ENCODE measurements at places on chromosomes 12 and 14. TPM values are rescaled to one million over a fixed set of nuclear protein-coding genes. Genes with fewer than 3 reads are reported as not detected.

Gene ANG
- 1.3 TPM for total RNA-seq

Gene C12orf50
- total RNA-seq = not detected

GRCh38 chr12:58034712-58035111 is 93.3 kb downstream of the ATP23 start:
- no peaks in the 10 kb centered on the region for H3K36me3 ChIP-seq
- no peak overlapping the region for H3K4me3 ChIP-seq
- no peaks in the 10 kb centered on the region for H3K4me1 ChIP-seq
- peaks cover 4% of the 10 kb centered on the region for H3K27me3 ChIP-seq
- no peak for DNase-seq

GRCh38 chr12:18819484-18819883 is 81.6 kb downstream of the CAPZA3 start:
- no peak for DNase-seq
- H3K27ac ChIP-seq = no peak overlapping the region
- H3K4me3 ChIP-seq = no peak overlapping the region
- H3K27me3 ChIP-seq = no peaks in the 10 kb centered on the region

GRCh38 chr14:60294411-60295069 is 45.5 kb downstream of the PPM1A start:
- peaks cover 2% of the 10 kb centered on the region for H3K4me1 ChIP-seq
- H3K36me3 ChIP-seq = peaks cover 11% of the 10 kb centered on the region
- H3K4me3 ChIP-seq = no peak overlapping the region
- no peaks in the 10 kb centered on the region for H3K27me3 ChIP-seq
- no peak overlapping the region for H3K27ac ChIP-seq

GRCh38 chr12:41514907-41515306 is 326.8 kb downstream of the PDZRN4 start:
- H3K27ac ChIP-seq = no peak overlapping the region
- no peaks in the 10 kb centered on the region for H3K4me1 ChIP-seq
- DNase-seq = no peak

DNA sequence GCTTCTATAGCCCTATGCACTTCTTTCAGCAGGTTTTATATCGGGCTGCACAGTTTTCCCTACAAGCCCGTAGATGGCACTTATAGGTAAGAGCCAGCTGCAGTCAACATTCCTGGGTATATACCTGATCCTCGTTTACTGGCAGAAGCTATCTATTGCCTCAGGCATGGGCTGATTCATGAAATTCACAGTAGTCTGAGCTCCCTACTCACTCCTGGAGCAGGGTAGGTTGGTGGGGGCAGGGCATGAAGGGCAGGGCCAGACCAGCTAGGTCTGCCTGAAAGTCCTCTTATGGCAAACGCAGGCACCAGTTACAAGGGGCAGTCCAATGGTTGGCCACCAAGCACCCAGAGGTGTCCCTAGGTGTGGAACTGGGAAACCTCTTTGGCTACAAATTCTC is 345.8 kb downstream of the RPS29 start:
- no peak overlapping the region for H3K4me3 ChIP-seq
- no peaks in the 10 kb centered on the region for H3K36me3 ChIP-seq
- H3K27me3 ChIP-seq = peaks cover 14% of the 10 kb centered on the region
- no peaks in the 10 kb centered on the region for H3K4me1 ChIP-seq
- no peak for DNase-seq
- no peak overlapping the region for H3K27ac ChIP-seq

Gene POTEG
- total RNA-seq = not detected

GRCh38 chr12:59370933-59371332 is 224.9 kb upstream of the SLC16A7 start:
- H3K4me1 ChIP-seq = no peaks in the 10 kb centered on the region
- peaks cover 9% of the 10 kb centered on the region for H3K27me3 ChIP-seq
- no peak overlapping the region for H3K27ac ChIP-seq
- no peaks in the 10 kb centered on the region for H3K36me3 ChIP-seq
- no peak overlapping the region for H3K4me3 ChIP-seq
- DNase-seq = no peak

DNA sequence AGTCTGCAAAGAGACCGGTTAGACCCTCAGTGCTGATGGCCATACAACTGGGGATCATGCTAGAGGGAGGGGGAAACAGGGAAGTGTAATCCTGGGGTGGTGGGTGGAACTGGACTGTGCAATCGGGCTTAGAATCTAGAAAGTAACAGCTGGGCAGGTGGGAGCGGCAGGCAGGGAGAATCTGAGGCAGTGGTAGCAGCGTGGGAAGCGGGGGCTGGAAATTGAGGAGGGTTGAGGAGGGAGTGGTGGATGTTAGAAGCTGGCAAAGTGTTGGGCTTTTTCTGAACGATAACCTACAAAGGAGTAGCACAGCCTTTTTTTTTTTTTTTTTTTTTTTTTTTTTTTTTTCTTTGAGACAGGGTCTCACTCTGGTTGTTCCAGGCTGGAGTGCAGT is 3.1 kb upstream of the IGFBP6 start:
- DNase-seq = no peak
- peaks cover 27% of the 10 kb centered on the region for H3K4me1 ChIP-seq
- no peak overlapping the region for H3K27ac ChIP-seq
- no peak overlapping the region for H3K4me3 ChIP-seq
- no peaks in the 10 kb centered on the region for H3K36me3 ChIP-seq

DNA sequence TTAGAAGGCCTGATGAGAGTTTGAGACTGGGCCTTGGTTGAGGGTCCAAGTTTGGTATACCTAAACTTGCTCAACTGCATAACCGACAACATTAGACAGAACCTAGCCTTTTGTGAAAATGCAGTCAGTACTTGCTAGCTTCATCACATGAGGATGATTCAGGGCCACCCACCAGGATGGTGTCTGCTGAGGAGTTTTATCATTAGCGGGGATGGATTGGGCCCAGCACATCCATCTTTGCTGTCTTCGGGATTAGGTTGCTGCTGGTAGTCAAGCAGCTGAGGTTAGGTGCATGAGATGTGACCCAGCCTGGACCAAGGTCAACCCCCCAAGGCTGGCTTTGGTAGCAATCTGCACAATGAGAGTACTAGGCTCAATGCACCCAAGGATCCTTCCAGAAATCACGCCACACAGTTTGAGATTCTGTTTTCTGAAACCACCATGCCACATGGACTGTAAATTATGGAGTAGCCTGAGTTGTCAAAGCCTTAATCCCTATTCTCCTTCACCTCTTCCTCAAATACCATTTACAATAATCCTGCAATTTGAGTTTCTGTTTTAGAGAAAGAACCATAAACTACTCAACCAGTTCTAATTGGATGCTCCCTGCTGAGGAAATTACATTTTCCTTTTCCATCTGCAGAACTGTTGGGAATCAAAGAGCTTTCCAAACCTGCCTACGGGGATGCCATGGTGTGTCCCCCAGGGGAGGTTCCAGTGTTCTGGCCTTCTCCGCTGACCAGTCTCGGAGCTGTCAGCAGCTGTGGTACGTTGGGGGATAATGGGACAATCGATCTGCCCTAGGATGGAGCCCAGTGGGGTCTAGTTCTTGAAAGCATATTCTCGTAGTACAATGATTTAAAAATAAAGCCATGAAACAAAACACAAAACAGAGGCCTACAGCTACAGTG is 61.7 kb downstream of the DGLUCY start:
- peaks cover 11% of the 10 kb centered on the region for H3K4me1 ChIP-seq
- H3K4me3 ChIP-seq = no peak overlapping the region
- no peak for DNase-seq
- no peaks in the 10 kb centered on the region for H3K27me3 ChIP-seq

- peaks cover under 1% of the 10 kb centered on the region for H3K36me3 ChIP-seq
- H3K4me1 ChIP-seq = no peaks in the 10 kb centered on the region
- H3K4me3 ChIP-seq = no peak overlapping the region
- no peak overlapping the region for H3K27ac ChIP-seq
- DNase-seq = no peak
- H3K27me3 ChIP-seq = no peaks in the 10 kb centered on the region
These were observed 249.9 kb downstream of the DPF3 start for GRCh38 chr14:72644038-72644437.

Gene CISTR
- total RNA-seq = not detected

DNA sequence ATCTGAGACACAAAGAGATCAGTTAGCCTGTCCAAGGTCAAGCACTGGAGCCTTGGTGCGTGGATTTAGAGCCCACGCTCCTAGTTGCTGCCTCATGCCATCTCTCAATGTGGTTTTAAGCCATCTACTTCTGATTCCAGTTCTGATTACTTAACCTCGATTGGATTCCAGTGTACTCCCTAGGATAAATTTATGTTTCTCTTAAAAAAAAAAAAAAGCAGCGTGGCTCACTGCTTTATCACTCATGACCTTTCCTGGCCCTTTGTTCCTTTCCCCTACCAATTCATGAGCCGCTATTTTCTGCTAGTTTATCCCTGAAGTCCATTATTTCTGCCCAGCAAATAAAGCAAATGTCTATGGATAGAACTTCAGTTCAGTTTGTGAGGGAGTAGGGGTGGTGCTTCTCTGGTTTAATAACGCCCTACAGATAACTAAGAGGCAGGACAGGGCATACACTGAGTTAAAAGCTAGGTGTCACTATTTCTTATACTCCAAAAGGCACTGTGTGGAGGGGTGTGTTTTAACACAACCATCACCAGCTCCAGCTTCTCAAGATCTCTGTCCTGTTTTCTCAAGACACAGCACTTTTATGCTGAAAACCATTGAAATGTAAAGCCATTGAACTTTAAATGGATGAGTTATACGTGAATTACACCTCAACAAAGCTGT is 9.8 kb upstream of the PARP11 start:
- H3K4me1 ChIP-seq = peaks cover 19% of the 10 kb centered on the region
- H3K4me3 ChIP-seq = no peak overlapping the region
- no peak for DNase-seq
- no peaks in the 10 kb centered on the region for H3K27me3 ChIP-seq

Gene C14orf132
- total RNA-seq = 2.2 TPM

Gene RFLNA
- not detected for total RNA-seq

DNA sequence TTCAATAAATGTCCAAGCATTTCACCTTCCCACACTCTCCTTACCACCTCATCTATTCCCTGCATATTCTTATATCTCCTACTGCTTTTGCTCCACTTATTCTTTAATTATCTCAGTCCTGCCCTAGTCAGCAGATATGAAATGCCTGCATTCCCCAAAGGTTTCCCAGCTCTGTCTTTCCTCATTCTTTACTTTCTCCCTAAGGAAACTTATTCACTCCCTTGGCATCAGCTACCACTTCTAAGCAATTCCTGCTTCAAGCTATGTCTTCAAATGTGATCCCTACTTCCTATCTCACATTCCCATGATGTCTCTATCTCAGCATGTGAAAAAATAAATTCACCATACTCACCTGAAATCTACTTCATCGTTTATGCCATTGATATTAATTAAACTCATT is 111.8 kb downstream of the CAPZA3 start:
- H3K4me1 ChIP-seq = no peaks in the 10 kb centered on the region
- H3K27me3 ChIP-seq = peaks cover 5% of the 10 kb centered on the region
- no peaks in the 10 kb centered on the region for H3K36me3 ChIP-seq
- no peak overlapping the region for H3K4me3 ChIP-seq
- H3K27ac ChIP-seq = no peak overlapping the region
- DNase-seq = no peak

- no peak for DNase-seq
- no peaks in the 10 kb centered on the region for H3K4me1 ChIP-seq
- no peak overlapping the region for H3K4me3 ChIP-seq
- H3K27me3 ChIP-seq = no peaks in the 10 kb centered on the region
- H3K36me3 ChIP-seq = no peaks in the 10 kb centered on the region
These were observed 570.0 kb upstream of the FLRT2 start for GRCh38 chr14:84959851-84960520.

DNA sequence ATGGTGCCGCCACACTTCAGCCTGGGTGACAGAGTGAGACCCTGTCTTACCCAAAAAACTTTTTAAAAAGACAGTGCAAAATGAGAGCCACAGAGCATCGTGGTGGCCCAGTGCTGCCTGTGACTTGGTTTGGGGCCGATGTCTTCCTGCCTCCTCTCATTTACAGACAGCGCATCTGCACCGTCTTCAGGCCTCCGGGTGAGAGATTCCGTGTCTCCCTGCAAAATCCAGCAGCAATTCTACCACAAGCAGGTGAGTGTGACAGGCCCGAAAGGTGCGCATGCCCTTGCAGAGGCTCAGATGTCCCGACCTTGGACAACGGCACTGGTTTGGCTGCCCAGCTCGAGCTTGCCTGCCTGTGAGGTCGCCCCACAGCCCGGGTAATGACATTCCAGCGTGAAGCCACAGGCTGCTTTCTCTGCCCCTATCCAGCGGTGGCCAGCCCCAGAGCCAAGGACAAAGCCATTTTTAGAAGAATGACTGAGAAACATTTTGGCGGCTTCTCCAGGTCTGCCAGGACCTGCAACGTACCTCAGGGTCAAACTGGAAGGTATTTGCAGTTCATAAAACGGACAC is 70.3 kb upstream of the RFLNA start:
- H3K27me3 ChIP-seq = peaks cover 44% of the 10 kb centered on the region
- H3K4me1 ChIP-seq = peaks cover 13% of the 10 kb centered on the region
- DNase-seq = no peak

Gene KRT85
- total RNA-seq = not detected

DNA sequence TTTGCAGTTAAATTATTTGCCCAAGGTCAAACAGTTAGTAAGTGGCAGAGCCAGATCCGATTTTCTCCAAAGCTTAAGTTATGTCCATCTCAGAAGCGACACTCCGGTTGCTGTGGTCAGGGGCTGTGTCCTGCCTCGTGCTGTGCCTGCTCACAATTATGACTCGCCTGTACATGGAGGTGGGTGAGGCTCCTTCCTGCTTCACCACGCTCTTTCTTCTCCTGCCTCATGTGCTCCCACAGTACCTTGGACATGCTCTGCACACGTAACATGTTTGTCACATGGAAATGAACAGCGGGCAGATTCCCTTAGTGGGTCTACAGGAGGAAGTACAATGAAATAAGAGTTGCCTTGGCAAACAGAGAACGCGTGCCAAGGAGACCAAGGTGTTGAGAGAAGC is 62.2 kb upstream of the CCND2 start:
- no peak overlapping the region for H3K27ac ChIP-seq
- H3K27me3 ChIP-seq = no peaks in the 10 kb centered on the region
- H3K4me1 ChIP-seq = peaks cover 18% of the 10 kb centered on the region
- no peak for DNase-seq
- H3K4me3 ChIP-seq = no peak overlapping the region

GRCh38 chr14:76257842-76258397 is 106.2 kb downstream of the GPATCH2L start:
- no peak overlapping the region for H3K4me3 ChIP-seq
- peaks cover 2% of the 10 kb centered on the region for H3K4me1 ChIP-seq
- peaks cover 5% of the 10 kb centered on the region for H3K36me3 ChIP-seq
- H3K27me3 ChIP-seq = peaks cover 1% of the 10 kb centered on the region
- DNase-seq = no peak

GRCh38 chr12:27781680-27782079 is 1.6 kb upstream of the MANSC4 start:
- peaks cover 32% of the 10 kb centered on the region for H3K36me3 ChIP-seq
- no peaks in the 10 kb centered on the region for H3K27me3 ChIP-seq
- peak overlapping the region; percentile 82 for H3K4me3 ChIP-seq
- peaks cover 44% of the 10 kb centered on the region for H3K4me1 ChIP-seq
- no peak for DNase-seq

DNA sequence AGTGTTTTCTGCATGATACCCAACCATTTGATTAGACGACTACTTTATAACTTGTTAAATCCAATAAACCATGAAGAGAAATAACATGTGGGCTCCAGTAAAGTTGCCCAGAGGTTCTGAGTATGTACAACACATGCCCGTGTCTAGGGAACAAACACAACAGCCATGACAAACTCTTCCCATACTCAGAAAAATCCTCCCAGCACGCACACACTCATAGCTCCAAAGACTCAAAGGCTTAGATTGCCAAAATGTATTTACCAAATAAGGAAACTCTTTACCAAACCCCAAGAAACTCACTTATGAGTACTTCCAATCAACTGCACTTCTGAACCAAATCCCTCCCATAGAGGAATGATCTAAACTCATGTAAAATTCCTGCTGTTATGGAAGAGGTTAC is 17.3 kb downstream of the SART3 start:
- peaks cover 26% of the 10 kb centered on the region for H3K36me3 ChIP-seq
- H3K27ac ChIP-seq = no peak overlapping the region
- H3K4me3 ChIP-seq = no peak overlapping the region
- no peaks in the 10 kb centered on the region for H3K27me3 ChIP-seq
- no peak for DNase-seq
- peaks cover 19% of the 10 kb centered on the region for H3K4me1 ChIP-seq
